Activated CD4-positive, alpha-beta T cell treated with anti-CD3 and anti-CD28 coated beads, Interleukin-2, amount 50 U/mL, for 4 hours (primary cell): ENCODE measurements at places on chromosomes 12 and 14.

GRCh38 chr12:66903782-66904396, 225.0 kb upstream of the GRIP1 start:
- DNase-seq, result no peak

- peak; percentile 22 for DNase-seq
These were observed 394 bp upstream of the AMIGO2 start for GRCh38 chr12:47079981-47080724.

DNA sequence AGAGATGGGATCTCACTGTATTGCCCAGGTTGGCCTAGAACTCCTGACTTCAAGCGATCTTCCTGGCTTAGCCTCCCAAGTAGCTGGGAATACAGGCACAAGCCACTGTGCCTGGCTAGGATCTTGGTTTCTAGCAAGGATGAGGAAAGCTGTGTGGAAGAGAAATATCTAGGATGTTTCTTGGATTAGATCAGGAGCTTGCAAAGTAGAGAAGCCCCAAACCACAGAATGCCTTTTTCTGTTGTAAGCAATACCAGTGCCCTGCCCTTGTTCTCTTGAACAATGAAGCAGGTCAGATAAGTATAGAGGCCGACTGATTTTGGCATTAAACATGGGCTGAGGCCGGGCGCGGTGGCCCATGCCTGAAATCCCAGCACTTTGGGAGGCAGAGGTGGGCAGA, 44.3 kb upstream of the STRN3 start:
- DNase-seq, result no peak

GRCh38 chr12:56537546-56537945, 15.9 kb downstream of the RBMS2 start:
- DNase-seq, result no peak

- DNase-seq, result no peak
These were observed 425.2 kb downstream of the GALC start for GRCh38 chr14:87567618-87568295.

DNA sequence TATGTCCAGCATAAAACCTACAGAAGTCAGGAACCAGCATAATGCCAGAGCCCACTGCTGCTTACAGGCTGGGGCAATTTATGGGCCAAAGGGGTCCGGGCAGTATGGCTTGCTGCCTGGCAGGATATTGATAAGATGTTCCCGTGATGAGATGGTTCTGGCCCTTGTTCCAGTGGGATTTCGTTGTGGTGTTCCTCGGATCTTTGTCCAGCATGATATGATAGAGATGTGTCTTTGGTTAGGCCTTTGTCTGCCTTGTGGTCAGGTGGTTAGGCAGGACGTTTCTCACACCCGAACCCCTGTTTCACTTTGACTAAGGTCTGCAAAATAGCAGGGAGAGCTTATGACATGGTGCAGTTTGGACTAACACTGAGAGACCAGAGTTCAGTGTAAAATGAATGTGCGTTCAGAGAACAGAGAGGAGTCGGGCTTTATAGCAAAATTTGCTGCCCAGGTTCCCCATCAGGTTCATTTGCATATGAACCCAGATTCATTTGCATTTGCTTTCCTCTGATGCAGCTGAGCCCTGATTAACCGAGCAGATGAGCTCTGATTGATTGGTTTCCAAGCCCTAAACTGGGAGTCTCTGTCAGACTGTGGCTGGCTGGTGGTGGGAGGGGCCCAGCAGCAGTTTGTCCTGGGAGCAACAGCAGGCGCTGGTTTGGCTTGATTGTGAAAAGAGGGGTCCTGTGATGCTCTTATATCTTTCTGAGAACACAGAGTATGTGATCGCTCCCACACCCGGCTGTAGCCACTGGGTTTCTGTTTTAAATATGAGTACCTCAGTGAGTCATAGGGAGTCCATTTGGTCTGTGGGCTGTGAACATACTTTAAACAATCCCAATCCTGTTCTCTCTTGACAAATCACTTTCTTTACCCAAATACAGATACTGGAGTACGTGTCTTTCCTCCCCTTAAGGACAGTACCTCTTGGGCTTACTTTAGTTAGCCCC, 156.3 kb upstream of the PZP start:
- DNase-seq, result no peak

DNA sequence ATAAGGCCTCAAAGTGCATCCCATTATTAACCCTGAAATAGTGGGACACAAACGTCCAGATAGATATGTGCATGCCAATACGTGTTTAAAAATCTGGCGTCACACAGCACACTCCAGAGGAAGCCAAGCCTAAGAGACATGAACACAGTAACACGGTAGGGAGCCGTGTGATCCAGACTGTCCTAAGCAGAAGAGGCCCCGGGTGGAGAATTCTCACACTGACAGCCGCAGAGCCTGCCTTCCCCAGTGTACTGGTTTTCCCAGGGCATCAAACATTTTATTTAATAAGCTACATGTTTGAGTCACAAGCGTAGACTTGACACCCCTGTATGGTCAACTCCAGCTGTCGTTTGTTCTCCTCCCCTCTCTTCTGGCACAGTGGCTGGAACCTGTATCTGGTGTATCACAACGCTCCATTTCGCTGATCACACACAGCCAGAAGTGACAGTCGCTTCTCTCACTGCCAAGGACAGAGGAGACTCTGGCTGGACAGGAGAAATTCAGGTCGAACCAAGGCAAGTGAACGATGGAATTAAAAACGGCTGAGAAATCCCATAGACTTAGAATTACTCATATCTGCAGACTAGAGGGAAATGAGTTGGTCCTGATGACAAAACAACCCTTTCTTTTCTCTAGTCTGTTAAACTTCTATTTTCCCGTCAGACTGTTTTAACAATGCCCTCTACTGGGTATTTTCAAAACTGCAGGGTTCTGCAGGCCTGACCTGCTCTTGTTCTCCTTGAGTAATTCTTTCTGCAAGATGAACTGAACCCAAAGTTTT, 359.9 kb downstream of the RGS6 start:
- no peak for DNase-seq

GRCh38 chr14:99273766-99274345, 1.9 kb upstream of the BCL11B start:
- DNase-seq, result no peak

DNA sequence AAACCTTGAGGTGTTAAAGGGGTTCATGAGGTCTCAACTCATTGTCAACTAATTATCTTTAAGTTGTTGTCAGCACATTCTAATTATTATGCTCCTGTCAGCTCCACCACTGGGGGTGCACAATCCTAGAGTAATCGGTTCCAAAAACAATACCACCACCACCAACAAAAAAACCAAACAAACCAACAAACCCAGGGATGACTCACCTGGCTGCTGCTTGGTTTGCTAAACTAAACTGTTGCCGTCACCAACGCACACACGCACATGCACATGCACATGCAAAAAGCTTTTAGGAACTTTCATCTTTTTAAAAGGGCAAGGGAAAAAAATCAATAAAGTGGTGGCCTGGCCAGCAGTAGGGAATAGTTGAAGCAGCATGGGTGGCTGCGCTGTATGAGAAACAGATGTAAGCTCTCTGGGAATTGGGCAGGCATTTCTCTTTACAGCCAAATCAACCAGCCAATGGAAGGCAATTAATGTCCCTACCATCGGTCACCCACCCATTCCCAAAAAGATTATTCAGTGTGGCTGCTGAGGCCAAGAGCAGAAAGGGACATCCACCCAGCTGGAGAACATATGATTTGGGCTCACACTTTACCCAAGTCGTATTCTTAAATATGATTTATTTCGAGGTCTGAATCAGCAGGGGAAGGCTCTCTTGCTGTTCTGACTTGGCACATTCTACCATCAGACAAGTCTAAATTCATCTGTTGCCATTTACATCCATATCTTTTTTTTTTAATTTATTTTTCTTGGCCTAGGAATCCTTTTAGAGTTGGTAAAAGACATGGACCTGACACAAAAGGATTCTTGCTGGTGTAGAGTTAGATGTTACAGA, 20.0 kb downstream of the TMEM30B start:
- no peak for DNase-seq

- DNase-seq, result no peak
These were observed 99.2 kb downstream of the C12orf50 start for GRCh38 chr12:87930033-87930432.

DNA sequence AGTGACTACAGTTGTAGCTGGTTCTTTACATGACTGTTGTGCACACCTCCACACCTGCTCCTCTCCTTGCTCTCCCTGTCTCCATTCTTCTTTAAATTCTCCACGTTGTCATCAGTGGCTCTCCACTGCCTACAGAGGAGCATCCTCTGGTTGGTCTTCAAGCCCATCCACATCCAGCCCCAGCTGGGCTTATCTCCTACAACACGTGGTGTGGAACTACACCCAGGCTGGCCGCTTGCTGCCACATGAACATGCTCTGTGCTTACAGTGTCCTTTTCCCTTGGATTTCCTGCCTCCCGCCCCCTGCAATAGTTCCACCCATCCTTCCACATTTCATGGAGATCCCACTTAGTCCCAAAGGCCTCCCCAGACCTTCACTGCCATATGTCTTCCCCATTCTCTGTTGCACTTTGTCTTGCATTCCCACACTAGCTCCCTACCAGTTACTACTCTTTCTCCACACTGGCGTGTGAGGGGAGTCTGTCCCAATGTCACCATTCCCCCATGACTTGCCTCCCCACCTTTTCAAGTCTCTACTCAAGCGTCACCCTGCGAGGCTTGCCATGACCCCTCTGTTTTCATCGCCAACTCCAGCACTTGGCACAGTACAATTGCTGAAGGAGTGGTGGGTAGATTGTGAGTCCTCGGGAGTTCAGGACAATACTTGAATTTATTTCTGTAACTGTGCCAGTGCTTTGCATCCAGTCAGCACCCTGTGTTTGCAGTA, 9.8 kb upstream of the MCRS1 start:
- no peak for DNase-seq

GRCh38 chr12:50568338-50569091, 63.7 kb downstream of the DIP2B start:
- DNase-seq, result no peak

- DNase-seq, result peak; percentile 50
These were observed 125.7 kb downstream of the TSPAN9 start for GRCh38 chr12:3202734-3203446.

GRCh38 chr14:83714151-83714550, 1815.8 kb upstream of the FLRT2 start:
- DNase-seq, result no peak

- no peak for DNase-seq
These were observed 270.3 kb downstream of the FBXL14 start for GRCh38 chr12:1324099-1324498.

- DNase-seq, result no peak
These were observed 28.5 kb downstream of the PRIMA1 start for GRCh38 chr14:93759719-93760307.

DNA sequence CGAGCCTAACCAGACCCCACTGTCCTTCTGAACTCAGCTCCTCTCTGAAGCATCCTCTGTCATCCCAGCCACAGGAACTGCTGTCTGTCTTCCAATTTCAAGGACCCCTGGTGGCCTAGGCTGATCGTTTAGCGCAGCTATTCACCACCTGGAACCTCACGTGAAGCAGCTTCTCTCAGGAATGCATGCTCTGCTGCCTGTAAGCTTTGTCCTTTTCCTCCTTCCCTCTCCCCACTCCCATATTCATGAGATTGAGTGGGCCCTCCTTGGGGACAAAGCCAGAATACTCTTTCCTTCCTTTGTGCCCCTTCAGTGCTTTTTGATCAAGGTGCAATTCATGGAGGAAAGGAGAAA, 17.2 kb downstream of the DPF3 start:
- no peak for DNase-seq

DNA sequence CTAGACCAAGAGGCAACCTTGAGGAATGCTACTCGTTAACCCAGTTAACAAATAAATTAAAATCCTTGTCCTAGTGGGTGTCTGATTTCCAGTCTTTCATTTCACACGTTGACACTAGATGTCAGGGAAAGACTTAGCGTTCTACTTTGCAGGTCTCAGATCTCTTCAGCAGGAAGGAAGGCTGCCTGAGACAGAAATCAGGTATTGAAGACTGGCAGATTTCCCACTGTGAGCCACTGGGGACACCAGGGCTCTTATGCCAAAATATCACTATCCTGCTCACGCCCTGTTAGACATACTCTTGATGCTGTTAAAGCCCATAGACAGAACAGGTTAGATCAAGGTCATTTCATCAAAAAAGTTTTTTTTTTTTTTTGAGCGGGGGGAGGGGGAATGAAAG, 33.0 kb downstream of the EMP1 start:
- DNase-seq, result no peak

DNA sequence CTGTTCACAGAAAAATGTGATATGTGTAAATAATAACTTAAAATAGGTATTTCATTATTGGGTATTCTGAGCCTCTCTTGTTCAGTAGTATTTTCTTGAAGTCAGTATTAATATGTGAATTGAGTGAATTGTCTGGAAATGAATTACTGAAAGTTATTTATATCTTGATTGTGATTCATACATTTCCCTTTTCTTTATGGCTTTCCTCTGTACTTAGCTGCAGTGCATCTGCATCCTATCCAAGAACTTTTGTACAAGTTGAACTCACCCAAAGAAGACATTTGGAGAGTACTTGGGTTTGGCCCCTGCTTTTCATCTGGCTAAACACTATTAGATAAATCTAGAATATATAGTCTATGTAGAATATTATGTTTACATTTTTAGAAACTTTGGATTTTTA, 326.0 kb downstream of the RAD51B start:
- DNase-seq, result no peak

- DNase-seq, result no peak
These were observed 72.2 kb downstream of the ADCK1 start for GRCh38 chr14:77872152-77872551.

GRCh38 chr14:68506645-68507419, 286.0 kb downstream of the ZFP36L1 start:
- DNase-seq, result no peak

GRCh38 chr12:104299842-104300481, 3.6 kb upstream of the EID3 start:
- DNase-seq, result no peak

GRCh38 chr12:80445083-80445793, 1.2 kb downstream of the PTPRQ start:
- DNase-seq, result no peak

- DNase-seq, result no peak
These were observed 4.2 kb upstream of the CLMN start for GRCh38 chr14:95323917-95324316.

GRCh38 chr14:82075566-82075965, 541.9 kb upstream of the SEL1L start:
- DNase-seq, result no peak

DNA sequence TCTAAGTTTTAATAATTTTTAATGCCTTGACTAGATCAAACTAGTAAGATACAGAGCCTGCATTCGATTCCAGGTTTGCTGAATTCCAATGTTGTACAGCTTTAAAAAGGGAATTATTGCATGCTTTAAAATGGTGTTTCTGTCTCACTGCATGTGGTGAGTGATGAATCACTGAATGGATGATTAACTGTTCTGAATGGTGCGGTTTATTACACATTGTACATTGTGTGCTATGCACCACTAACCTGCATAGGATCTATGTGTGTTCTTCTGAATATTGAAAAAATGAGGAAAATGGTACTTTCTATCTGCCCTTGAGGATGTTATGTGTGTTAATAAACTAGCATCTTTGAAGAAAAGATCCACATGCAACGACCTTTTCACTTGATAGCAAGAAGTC, 231.7 kb downstream of the NRXN3 start:
- no peak for DNase-seq

GRCh38 chr12:44381341-44381740, 494.8 kb downstream of the NELL2 start:
- DNase-seq, result no peak

GRCh38 chr12:129727100-129727499, 176.7 kb downstream of the TMEM132D start:
- DNase-seq, result no peak
